Lower lobe of right lung (tissue), 2 donors: ENCODE measurements at places on chromosomes 7 and 10.

DNA sequence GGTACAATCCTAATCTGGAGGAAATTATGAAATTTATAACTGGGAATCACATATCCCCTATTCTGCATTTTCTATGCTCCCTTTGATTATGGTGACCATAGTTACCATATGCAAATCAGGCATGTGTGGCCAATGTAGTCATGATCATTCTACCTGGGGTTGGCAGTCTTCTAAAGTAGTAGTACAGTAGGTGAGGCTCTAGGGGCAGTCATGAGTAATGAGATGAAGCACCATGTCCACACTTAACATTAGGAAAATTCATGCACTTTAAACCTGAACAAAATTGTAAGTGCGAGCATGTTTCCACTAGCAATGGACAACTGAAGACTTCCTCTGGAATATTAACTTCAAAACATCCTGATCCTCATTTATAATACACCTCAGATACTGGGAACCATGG lies 545.9 kb downstream of the SUGCT start:
- DNase-seq: no peak

DNA sequence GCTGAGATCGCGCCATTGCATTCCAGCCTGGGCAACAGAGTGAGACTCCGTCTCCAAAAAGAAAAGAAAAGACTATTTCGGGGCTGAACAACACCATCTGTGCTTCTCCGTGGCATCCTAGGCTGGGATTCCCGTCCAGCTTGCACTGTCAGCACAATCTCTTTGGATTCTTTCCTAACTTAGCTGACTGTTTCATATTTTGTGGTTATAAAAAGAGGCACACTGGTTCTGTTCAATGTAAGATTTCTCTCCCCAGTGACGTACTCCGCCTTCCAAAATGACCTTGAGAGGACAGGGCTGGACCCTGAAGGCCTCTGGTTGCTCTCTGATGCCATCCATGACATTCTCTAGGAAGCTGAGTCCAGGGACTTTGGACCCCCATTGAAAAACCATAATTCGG lies 8.8 kb downstream of the ZNHIT1 start:
- no peak for DNase-seq

DNA sequence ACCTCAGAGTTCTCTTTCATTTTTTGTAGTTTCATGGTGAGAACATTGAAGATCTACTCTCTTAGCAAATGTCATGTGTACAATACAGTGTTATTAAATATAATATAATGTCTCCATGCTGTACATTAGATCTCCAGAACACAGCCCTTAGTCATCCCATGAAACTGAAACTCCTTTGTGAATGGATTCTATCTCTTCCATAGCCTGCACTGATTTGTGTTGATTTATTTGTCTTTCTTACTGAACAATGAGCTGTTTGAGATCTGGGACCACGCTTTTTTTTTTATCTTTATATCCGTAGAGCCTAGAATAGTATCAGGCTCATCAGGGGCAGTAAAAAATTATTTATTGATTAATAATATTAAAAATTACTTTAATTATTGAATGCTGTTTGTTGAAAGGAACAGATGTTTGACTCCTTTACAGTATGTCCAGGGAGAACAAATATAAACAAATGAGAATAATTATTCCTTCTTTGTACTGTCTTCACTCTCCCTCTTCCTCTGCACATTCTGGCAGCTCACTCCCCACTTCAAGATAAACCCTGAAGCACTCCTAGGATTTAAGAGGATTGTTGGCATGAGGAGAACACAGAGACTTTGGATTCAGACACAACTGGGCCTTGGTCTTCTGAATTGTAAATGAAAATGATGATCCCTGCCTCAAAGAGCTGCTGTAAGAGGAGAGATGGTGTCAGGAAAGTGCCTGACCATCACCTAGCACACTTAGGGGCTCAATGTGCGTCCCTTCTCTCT lies 81.6 kb upstream of the MSRB2 start:
- no peak for DNase-seq

DNA sequence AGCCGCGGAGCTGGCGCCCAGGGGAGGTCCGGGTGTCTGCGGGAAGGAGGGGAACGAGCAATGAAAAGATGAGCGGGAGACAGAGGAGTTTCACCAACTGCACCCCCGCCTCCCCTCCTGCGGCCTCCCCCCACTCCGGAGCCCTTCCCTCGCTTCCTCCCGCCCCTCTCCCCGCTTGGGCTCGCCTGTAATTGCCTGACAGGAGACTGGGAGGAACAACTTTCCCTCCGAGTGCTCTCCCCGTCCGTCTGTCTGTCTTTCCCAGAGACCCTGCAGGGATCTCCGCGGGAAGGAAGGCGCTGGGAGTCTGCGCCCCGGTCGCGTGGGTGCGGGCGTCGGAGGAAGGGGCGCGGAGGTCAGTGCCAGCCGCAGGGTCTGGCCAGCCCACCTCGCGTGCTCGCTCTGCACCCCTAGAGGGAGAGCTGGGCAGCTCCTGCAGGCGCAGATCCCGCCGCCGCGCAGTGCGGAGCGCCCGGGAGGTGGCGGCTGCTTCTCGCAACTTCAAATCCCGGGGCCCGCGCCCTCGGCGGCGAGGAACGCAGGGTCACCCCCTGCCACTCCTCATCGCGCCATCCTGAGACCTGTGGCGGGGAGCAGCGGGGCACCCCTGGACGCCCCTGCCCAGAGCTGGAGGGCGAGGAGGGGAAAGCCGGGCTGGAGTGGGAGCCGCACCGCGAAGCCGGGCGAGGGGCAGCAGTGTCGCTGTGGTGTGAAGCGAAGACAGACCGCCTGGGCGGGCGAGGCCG lies 511 bp upstream of the NRP1 start:
- peak; percentile 79 for DNase-seq

GRCh38 chr7:120218712-120219111 lies 54.3 kb upstream of the KCND2 start:
- no peak for DNase-seq

- no peak for DNase-seq
Observed at GRCh38 chr10:133079836-133080682, 7.7 kb upstream of the ADGRA1 start.

DNA sequence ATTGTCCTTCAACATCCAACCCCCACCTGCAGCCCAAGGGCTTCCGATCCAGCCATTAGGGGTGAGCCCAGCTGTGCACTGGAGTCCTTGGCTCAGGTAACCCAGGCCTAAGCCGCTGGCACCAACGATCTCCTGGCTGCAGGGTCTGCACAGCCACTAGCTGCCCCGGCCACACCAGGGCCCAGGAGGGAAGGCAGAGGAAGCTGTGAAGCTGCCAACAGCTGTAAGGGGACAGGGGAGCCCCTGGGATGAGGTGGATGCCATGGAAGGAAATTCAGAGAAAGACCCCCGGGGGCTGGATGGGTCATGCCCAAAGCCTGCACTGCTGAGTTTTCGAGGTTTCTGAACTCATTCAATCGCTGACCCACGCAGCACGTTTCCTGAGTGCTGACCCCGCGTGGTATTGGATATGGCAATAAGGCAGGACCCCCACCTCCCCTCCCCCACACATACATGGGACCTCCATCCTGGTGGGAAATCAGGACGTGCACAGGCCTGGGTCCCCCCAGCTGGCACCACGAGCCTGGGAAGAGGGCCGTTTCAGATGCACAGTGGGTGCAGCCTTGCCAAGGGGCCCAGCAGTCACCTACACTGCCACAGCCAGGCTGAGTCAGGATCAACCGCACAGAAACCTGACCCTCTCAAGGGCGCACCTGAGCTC lies 170.3 kb downstream of the DIP2C start:
- DNase-seq: no peak

DNA sequence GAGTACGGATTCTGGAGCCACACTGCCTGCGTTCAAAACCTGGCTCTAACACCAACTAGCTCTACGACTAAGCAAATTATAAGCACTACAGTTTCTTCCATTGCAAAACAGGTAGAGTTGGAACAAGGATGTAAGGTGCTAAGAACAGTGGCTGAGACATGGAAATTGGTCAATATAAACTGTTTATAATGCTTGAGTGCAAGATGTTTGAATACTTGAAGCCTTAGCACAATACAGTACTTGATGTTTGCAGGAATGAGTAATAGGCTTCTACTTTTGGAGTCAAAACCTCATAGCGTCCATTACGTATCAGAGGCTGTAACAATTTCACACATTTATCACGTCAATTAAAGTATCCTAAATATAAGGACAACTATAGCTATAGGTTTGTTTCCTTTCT lies 6.9 kb downstream of the NT5C2 start:
- no peak for DNase-seq

GRCh38 chr7:111384065-111384891 lies 178.0 kb downstream of the IMMP2L start:
- DNase-seq: no peak

DNA sequence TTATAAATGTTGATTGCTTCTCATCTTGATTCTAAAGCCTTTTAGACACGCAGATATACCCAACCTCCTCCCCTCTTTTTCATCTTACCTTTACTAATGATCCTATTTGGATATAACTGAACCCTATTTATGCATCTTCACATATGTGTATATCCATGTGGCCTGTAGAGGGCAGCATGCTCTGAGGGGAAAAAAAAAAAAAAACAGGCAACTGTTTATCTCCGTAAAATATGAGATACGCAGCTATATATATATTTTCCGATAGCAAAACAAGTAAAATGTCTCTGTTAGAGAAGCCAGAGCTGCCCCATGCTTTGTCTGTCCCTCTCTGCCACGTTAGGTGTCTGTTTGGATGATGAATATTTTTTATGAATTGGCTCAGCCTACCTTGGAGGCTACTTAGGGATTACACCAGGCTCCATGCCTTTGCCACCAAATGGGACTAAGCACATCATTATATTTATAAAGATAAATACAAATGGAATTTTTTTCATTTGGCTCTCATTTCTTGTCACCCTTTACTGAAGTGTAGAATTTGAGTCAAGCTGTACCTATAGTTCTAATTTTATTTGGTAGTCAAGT lies 174.8 kb upstream of the FZD1 start:
- no peak for DNase-seq

DNA sequence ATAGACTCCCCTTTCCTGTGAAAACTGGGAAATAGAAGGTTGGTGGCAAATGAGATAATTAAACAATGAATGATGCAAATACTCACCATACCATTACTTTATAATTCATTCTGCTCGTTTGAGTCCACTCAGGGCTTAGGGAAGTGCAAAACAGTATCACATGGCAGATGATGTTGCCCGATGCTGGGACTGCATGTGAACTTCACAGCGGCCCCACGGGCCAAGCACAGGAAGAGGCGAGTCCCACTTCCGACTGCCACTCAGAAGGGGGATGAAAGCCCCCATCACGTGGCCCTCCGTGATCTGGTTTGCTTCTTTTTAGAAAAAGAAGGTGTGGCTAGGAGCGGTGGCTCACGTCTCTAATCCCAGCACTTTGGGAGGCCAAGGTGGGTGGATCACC lies 71.5 kb downstream of the PRPF18 start:
- no peak for DNase-seq

GRCh38 chr10:79158004-79158340 lies 89.2 kb downstream of the ZMIZ1 start:
- no peak for DNase-seq

- DNase-seq: no peak
Observed at GRCh38 chr7:13031468-13031867, 344.0 kb downstream of the ARL4A start.

DNA sequence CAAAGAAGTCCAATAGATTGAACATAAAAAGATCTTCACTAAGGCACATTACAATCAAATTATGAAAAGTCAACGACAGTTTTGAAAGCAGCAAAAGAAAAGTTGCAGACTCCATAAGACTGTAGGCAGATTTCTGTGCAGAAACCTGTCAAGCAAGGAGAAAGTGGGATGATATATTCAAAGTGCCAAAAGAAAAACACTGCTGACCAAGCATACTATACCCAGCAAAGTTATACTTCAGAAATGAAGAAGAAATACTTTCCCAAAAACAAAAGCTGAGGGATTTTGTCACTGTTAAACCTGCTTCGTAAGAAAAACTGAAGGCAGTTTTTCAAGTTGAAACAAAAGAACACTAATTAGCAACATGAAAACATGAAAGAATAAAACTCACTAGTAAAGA lies 145.5 kb downstream of the ZEB1 start:
- DNase-seq: no peak

GRCh38 chr10:97547962-97548361 lies 24.6 kb upstream of the ANKRD2 start:
- DNase-seq: no peak

DNA sequence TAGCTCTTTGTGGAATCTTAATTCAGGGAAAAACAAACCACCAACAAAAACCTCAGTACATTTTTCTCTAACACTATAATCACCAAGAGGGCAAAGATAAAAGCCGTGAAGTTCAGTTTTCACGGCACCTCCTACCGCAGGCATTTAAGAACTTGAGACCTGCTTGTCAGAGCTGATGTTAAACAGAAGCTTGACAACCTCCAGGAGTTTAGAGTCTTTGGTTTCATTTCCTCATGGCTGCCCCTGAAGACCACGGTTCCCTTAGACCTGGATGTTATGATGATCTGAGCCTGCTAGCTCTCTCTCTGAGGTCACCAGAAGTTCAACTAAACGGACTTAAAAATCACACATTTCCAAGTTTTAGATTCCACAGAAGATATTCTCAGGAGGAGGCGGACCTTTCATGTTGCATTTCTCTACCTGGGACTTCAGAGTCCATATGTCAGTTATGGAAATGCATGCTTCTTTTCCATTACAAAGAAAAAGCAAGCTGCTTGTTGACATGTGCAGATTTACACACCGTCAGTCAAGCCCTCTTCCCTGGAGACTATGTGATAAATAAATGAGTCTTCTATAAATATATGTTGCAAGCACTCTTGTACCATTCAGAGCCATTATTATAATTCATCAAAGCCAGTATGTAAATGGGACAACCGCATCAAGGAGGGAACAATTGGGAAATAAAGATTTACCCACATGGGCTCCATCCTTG lies 258.0 kb downstream of the GFRA1 start:
- no peak for DNase-seq

DNA sequence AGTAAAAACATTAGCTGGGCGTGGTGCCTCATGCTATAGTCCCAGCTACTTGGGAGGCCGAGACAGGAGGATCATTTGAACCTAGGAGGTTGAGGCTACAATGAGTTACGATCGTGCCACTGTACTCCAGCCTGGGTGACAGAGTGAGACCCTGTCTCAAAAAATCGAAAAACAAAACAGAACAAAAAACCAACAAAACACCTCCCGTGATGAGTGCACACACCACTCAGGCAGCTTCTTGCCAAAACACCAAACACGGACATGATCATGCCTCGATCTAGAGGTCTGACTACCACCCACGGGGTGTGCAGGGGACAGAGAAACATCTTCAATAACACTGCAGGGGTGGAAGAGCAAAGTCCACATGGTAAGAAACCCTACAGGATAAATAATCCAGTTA lies 44.4 kb downstream of the AMZ1 start:
- no peak for DNase-seq

DNA sequence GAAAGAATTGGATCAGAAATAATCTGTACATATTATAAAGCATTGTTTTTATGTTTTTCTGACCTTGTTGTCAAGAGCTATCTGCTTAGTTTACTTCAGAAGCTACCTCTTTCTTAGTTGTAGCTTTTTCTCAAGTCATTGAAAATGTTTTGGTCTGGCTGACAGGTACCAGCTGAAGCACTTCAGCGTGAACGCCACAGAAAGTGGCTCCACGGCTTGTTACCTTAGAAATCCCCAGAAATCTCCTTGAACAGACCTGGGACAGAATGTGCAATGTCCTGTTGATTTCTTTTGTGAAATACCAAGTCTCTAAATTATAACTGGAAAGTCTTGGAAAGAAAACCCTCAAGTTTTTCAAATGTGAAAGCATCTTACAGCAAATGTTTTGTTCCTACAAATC lies 96.8 kb downstream of the ZMYND11 start:
- no peak for DNase-seq

- no peak for DNase-seq
Observed at GRCh38 chr10:4519658-4520402, 306.2 kb upstream of the AKR1E2 start.
